CD4-positive, alpha-beta T cell treated with Interleukin-2 at 100 ng/mL for 4 hours (primary cell): ENCODE measurements at places on chromosomes 7 and 10.

DNA sequence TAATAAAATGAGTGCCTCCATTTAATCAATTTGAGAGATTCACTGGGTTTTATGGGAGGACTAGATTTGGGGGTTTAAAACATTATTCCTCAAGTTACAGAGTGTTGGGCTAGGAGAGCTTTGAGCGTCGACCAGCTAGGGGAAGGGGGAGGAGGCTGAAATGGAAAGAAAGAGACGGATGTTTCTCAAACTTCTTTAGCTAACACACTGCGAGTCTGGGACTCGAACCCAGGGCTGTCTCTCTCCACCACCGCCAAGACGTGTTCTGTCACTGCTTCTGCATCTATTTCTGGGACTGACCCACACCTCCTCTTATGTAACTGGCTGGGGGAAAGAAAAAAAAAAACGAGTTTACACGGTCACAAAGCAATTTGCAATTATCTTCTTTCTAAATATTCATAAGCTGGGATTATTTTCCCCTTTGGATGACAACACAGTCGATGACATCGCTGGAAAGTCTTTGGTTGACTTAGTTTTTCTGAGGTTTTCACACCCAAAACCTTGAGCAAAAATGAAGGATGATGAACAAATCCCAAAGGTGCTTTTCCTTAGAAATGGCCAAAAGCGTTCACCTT, 27.2 kb downstream of the CHST15 start:
- DNase-seq = no peak

- DNase-seq = no peak
Observed at GRCh38 chr7:7208520-7208919, 26.2 kb downstream of the C1GALT1 start.

DNA sequence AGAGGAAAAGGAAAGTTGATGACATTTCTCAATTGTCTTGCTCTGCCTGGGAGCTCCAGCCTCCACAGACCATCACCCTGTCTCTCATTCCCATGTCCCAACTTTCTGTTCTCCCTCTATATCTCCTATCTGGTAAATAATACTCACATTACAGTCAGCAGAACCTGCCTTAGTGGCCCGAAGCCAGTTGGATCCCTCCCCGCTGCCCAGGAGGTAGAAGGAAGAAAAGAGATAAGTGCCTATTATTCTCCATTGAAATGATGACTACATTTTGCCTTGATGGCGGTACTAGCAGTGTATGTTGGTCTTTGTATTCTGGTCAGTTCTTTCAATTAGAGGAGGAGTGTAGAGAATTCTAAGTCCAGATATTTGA, 91.9 kb downstream of the CSTF2T start:
- DNase-seq = no peak

DNA sequence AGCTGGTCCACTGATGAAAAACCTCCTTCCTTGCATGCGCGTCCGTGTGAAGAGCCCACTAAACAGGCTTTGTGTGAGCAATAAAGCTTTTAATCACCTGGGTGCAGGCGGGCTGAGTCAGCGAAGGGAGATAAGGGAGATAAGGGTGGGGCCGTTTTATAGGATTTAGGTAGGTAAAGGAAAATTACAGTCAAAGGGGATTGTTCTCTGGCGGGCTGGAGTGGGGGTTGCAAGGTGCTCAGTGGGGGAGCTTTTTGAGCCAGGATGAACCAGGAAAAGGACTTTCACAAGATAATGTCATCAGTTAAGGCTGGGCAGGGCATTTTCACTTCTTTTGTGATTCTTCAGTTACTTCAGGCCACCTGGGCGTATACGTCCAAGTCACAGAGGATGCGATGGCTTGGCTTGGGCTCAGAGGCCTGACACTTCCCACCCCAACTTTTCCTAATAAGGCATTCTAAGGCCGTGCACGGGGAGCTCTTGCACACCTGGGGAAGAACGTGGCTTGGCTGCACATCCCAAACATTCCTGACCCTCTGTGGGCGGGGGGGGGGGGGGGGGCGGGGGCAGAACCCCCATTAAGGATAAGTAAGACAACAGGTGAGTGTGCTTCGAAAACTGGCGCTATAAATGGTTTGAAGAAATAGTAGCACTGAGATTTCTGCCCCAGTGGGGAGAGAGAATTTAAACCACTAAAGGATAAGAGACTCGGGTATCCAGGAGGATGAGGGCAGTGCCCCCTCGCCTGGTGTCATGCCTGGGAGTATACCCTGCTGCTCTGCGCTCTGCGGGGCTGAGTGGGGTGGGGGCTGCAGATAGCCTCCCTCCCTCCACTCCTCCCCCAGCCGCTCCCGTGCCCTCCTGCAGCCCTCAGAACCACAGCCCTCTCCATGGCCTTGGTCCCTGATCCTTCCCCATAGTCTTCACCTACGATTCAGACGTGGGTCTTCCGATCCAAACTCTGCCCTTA, 217.6 kb downstream of the MLLT10 start:
- DNase-seq = no peak
